Heart left ventricle (tissue), 16 donors: ENCODE measurements at places on chromosomes 4 and X. TPM values are rescaled to one million over a fixed set of nuclear protein-coding genes. Genes with fewer than 3 reads are reported as not detected.

- H3K4me1 ChIP-seq: no peaks in the 10 kb centered on the region
- no peak overlapping the region for H3K4me3 ChIP-seq
- no peak overlapping the region for H3K27ac ChIP-seq
- H3K27me3 ChIP-seq: no peaks in the 10 kb centered on the region
- DNase-seq: no peak
Observed at GRCh38 chr4:87574996-87575395, 33.3 kb upstream of the DSPP start.

DNA sequence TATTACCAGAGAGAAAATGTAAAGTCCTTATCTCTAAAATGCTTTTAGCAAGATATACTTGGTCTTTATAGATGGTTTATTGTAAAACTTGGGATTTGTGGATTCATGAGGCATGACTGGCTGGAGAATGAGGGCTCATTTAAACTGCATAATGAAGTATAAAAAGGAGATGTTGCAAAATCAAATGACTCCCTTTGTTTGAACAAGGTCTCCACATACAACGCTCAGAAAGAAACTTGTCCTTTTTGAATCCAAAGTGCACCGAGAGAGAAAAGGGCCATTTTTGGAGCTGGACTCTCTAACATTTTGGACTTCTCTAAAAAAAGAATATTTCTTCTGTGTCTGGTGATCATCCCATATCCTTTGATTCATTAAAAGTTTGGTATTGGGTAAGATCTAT, 7.7 kb upstream of the EIF1AX start:
- H3K36me3 ChIP-seq: peaks cover 40% of the 10 kb centered on the region
- no peak overlapping the region for H3K27ac ChIP-seq
- no peak overlapping the region for H3K4me3 ChIP-seq
- H3K4me1 ChIP-seq: no peaks in the 10 kb centered on the region

GRCh38 chr4:101014417-101014816, 332.9 kb downstream of the PPP3CA start:
- no peak overlapping the region for H3K4me3 ChIP-seq
- no peaks in the 10 kb centered on the region for H3K27me3 ChIP-seq
- no peaks in the 10 kb centered on the region for H3K4me1 ChIP-seq

DNA sequence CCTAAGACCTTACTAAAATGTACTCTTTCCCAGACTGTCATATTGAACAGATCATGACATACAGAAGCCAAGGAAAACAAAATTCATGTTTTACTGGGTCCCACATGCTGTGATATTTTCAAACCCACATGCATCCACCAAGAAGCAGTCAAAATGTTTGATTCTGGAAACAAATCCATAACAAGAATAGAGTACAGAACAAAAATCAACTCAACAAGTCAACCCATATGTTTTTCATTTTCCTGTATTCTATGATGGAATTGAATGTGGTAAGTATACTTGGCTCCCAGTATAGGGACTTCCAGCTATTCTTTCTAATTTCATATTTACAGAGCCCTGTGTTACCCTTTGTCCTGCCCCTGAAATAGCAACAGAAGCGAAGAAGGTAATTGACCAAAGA, 106.8 kb downstream of the COL25A1 start:
- H3K27ac ChIP-seq: no peak overlapping the region

DNA sequence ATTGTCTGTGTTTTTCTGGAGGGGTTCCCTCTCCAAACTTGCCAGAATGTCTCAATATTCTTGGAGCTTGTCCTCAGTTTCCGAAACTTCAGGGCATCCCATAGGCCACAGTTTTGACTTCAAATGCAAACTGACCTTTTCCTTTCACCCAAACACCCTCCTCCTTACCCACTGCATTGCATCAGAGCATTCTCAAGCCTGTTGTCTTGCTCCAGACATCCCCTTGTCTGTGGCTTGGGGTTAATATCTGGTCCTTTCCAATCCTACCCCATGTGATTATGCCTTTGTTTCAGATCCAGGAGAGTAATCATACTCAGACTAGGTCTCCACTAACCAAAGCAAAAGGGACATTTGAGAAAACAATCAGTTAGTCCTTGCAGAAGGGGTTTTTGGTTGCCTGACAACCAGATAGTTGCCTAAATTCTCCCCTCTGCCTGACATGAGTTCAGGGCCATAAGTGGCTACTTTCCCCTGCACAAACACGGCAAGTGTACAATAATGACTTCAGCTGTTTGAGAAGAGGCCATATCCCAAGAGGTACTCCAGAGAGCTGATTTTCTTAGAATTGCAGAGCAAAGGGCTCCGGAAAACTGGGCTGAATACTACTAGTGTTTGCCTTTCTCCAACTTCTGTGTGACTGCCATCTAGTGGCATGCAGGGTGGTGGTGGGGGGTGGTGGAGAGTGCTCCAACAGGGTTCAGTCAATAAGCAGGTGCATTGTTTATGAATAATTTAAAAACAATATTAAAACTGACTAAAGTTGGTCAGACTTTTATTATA, 130.2 kb downstream of the CHRDL1 start:
- DNase-seq: no peak
- H3K4me1 ChIP-seq: no peaks in the 10 kb centered on the region
- no peaks in the 10 kb centered on the region for H3K27me3 ChIP-seq
- H3K4me3 ChIP-seq: no peak overlapping the region
- no peak overlapping the region for H3K27ac ChIP-seq

- H3K36me3 ChIP-seq: no peaks in the 10 kb centered on the region
- DNase-seq: no peak
- H3K4me1 ChIP-seq: no peaks in the 10 kb centered on the region
- H3K27me3 ChIP-seq: no peaks in the 10 kb centered on the region
- H3K4me3 ChIP-seq: no peak overlapping the region
- no peak overlapping the region for H3K27ac ChIP-seq
Observed at GRCh38 chr4:107408968-107409367, 311.1 kb downstream of the PAPSS1 start.

- no peak for DNase-seq
- no peak overlapping the region for H3K4me3 ChIP-seq
- peaks cover 23% of the 10 kb centered on the region for H3K4me1 ChIP-seq
- no peaks in the 10 kb centered on the region for H3K36me3 ChIP-seq
- H3K27me3 ChIP-seq: no peaks in the 10 kb centered on the region
Observed at GRCh38 chr4:107896158-107896645, 35.1 kb upstream of the CYP2U1 start.

DNA sequence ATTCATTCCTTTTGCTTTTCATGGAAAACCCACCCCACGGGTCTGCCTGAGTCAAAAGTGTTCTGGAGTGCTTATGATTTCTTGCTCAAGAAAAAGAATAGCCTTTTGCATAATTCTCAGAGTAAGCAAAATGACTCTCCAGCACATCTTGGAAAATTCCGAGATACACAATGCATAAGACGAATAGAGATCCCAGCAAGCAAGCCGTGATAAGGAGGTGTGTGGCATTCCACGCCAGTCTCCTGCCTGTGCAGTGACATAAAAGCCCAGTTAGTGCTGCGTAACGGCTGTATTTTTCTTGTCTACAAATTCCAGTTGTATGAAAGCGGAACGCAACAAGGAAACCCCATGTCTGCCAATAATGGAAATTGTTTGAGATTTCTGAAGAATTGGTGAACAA, 237.9 kb upstream of the GATB start:
- no peak for DNase-seq
- H3K27me3 ChIP-seq: no peaks in the 10 kb centered on the region
- no peak overlapping the region for H3K27ac ChIP-seq
- no peak overlapping the region for H3K4me3 ChIP-seq

The ACSL1 gene
- 171 TPM for total RNA-seq
